ENCODE measurements at places on chromosomes 11 and 22. TPM values are rescaled to one million over a fixed set of nuclear protein-coding genes. Genes with fewer than 3 reads are reported as not detected.

DNA sequence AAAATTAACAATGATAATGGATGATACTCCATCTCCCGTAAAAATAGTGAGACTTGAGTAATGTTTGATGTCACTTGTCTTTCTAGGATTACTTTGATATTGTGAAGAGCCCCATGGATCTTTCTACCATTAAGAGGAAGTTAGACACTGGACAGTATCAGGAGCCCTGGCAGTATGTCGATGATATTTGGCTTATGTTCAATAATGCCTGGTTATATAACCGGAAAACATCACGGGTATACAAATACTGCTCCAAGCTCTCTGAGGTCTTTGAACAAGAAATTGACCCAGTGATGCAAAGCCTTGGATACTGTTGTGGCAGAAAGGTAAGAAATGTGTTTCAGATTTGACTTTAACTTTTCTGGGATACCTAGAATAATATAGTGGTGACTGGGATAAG lies 48.0 kb upstream of the L3MBTL2 start:
- no peak for DNase-seq

DNA sequence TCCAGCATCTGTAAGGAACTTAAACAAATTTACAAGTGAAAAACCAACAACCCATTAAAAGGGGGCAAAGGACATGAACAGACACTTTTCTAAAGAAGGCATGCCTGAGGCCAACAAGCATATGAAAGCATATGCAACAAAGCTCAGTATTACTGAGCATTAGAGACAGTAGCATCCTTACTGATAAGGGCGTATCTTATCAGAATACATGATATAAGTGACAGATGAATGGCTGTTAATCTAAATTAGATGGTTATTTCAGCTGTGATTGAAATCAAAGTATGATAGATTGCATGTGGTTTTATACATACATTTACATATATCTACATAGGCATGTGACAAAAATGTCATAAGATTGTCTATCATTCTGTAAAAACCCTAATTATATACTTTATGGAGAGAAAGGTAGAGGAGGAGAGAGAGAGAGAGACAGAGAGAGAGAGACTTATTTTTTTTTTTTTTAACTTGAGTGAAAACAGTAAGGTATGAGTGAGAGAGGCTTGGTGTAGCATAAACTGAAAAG lies 1240.7 kb downstream of the FAM181B start:
- DNase-seq, result no peak

The RIBC2 gene
- 7.5 TPM for polyA plus RNA-seq

DNA sequence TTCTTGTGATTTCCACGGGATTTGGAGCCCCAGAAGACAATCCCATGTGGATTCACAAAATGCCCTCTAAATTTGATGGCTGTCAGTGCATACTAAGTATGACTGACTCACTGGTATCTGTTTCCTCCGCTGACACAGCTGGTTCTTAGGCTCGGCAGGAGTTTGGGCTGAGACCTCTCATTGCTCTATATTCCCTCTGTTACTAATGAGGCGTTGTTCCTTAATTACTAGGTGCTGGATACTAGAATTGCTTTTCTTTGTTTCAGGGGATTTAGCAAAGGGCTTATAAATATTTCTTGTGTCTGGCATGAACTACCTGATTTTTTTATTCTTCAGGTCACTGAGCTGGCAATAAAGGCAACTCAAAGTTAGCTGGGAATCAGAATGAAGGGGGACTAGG lies 53.2 kb upstream of the EHF start:
- no peak for DNase-seq

GRCh38 chr11:123181075-123181474 lies 14.0 kb downstream of the CLMP start:
- no peak for DNase-seq

DNA sequence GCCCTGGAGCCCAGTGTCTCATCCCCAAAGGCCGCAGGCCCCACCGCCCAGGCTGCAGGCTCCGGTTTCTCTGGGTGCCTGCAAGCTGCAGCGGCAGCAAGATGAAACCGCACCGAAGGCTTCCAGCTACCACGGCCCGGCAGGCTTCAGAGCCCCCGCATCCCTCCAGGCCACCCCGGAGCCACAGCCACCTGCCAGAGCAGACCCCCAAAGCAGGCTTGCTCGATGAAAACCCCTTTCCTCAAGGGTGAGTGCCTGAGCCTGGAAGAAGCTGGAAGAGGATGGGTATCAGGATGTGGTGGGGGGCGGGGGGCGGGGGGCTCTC lies 24.5 kb upstream of the GNB1L start:
- no peak for DNase-seq

GRCh38 chr11:64036087-64037026 lies 626 bp downstream of the FLRT1 start:
- no peak for DNase-seq

DNA sequence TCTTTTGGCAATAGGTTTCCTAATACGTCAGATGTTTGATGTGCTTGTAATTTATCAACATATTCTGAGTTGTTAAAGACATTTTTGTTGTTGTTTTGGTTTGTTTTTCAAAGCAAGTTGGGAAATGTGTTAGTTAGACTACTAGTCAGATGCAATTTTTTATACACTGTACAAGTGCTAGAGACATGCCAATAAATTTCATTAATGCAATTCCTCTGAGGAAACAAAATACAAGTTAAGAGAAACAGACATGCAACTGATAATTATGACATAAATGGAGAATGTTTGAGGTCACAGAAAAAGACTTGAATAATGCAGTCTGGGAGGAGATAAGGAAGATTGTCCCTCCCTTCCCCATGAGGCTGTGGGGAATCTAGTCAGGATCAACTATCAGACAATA lies 5.9 kb downstream of the OR51T1 start:
- no peak for DNase-seq

DNA sequence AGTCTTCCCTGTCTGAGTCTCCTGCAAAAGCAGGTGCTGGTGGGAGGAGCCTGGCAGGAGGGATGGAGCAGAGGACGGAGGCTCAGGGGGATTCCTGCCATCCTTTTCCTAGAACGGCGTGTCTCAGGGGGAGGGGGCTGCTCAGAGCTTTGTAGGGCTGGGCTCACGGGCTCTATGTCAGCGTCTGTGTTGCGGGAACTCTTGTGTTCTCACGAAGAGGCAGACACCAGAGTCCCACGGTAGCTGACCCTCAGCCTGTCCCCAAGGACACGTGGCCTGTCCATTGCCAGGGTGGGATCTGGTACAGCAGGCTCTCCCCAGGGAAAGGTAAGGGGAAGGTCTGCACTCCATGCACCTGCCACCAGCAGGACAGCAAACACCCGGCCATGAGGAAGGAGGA lies 1505.2 kb downstream of the TBC1D22A start:
- DNase-seq, result no peak

GRCh38 chr22:49734390-49734789 lies 93.3 kb downstream of the BRD1 start:
- DNase-seq, result no peak

GRCh38 chr11:37336401-37336800 lies 738.4 kb upstream of the RAG2 start:
- DNase-seq, result no peak

The SHISA8 gene
- 0.43 TPM for polyA plus RNA-seq

The SLC22A9 gene
- 0.59 TPM for polyA plus RNA-seq

The CNIH2 gene
- 3.6 TPM for polyA plus RNA-seq

DNA sequence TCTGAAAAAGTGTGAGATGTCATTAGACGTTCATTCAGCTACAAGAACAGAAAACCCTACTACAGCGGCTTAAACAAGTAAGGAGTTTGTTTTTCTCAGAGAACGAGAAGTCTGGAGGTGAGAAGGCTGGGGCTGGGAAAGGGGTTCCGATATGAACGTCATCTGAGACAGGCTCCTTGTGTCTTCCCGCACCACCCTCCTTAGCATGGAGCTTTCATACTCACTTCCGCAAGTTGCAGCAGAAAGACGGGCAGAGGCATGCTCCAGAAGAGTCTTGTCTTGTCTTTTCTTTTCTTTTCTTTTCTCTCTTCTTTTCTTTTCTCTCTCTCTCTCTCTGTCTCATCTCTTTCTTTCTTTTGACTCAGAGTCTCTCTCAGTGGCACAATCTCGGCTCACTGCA lies 3.6 kb downstream of the TMEM45B start:
- no peak for DNase-seq

DNA sequence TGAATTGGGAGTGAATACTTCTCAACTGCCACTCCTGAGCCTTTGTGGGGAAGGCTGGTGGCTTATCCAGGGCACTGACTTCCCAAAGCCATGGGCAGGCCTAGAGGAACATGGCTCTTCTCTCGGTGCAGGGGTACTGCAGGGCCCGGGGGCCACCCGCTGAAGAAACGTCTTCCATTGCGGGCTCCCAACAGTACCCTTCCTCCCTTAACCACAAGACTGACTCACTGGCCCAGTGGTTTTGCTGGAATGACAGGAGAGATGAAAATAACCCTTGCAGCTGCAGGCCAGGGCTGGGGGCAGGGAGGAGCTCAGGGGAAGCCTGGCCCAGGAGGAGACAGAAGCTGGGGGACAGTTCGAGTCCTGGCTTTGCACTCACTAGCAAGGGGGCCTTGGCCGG lies 13.5 kb downstream of the TXN2 start:
- DNase-seq, result no peak

- no peak for DNase-seq
Measured at GRCh38 chr11:17471501-17471900, 5.1 kb downstream of the ABCC8 start.

The RIMBP3B gene
- polyA plus RNA-seq, result not detected

The OR5T3 gene
- polyA plus RNA-seq, result not detected

DNA sequence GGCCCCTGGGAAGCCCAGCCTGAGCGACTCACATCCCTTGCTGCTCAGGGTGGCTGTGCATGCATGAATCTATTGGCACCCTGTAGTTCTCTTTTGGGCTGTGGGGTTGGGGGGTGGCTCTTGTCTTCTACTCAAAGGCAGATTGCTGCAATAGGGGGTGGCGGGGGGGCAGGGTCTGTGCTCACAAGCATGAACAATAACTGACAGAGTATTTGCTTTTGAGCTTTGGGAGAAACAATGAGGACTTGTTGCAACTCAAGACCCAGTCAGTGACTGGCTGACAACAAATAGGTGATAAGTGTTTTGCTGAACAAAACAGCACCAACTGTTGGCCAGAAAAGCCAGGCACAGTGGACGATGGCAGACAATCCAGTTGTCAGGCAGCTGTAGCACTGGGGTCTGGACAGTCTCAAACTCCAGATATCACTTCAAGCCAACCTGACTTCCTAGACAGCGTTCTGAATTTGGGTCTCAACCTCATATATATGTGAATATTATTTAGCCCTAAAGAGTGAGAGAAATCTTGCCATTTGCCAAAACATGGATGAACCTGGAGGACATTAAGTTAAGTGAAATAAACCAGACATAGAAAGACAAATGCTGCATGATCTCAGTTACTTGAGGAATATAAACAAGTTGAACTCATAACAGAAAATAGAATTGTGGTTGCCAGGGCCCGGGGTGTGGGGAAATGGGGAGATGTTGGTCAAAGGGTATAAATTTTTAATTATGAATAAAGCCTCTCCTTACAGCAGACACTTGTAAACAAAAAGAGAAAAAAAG lies 61.7 kb downstream of the ME3 start:
- no peak for DNase-seq

DNA sequence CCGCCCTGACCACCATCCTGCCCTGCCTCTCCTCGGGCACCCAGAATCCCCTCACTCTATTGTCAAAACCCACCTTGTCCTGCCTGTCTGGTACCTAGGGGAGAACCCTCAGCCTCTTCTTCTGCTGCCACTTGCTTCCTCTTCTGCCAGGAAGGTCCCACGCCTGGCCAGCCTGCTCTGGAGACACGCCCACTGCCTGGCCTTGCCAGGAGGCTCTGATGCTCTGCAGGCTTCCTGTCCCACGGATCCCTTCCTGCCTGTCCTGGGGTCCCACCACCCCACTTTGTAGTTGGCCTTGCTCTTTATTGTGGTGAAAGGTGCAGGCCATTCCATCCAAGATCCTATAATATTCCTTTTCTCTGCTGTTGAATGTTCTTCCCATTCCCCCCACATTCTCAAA lies 63.4 kb downstream of the BMAL1 start:
- DNase-seq, result no peak

GRCh38 chr22:19694696-19695095 lies 19.6 kb upstream of the SEPTIN5 start:
- DNase-seq, result no peak

DNA sequence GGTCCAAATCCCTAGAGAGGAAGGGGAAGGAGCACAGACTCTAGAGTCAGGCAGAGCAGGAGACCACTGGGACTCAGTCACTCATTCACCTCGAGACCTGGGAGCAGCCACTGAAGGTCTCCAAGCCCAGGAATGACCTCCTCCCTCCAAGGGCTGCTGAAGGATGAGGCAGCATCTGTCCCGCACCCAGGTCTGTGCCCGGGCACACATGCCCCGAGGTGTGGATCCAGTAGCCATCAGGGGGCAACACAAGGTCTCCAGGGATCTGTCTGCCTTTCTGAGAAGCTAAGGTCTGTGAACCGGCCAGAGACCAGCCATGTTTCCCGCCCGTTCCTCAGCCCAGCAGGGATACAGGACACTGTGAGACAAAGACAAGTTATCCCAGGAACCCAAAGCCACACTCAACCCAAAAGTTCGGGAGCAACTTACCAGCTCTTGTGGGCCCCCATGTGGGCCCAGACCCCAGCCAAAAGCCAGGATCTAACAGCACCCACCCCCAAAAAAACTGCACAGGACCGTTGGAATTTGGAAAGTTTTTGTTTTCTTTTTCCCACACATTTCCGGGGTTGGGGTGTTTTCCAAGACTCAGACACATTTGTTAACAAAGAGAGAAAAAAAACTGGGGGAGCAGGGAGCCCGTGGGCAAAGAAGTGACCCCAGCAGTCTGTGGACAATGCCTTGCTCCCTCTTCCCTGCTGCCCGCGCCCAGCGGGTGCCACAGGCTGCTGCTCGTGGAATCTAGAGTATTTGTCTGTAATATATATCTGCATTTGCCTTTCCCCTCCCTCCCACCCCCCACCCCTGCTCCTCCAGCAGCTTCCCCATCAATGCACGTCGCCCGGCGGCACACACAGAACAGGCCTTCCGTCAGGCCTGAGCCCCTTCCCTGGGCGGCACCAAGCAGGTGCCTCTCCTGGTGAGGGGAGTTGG lies 14.9 kb downstream of the SLC22A12 start:
- DNase-seq, result no peak

The SPON1 gene
- 62.3 TPM for polyA plus RNA-seq

- no peak for DNase-seq
Measured at GRCh38 chr11:2277008-2277346, 6.6 kb upstream of the ASCL2 start.

DNA sequence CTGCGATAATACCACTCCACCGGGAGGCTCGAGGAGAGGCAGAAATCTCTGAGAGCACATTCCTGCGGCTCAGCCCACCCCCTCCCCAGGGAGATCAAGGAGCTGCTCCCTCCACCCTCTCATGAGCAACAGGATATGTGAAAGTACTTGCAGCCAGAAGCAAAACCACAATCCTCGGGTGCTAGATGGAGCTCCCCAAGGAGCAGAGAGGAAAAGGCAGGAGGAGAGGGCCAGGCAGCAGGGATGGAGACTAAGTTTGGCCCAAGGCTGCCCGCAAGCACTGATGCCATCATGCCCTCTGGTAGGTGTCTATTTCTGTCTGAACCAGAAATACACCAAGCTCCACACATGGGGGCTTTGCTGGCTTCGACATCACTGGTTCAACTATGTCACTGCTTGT lies 22.3 kb downstream of the VPS37C start:
- DNase-seq, result no peak

All from left renal pelvis (tissue), 4 donors.